Left hindlimb (tissue), 1 donor: ENCODE measurements at places on chromosomes 6 and 20.

DNA sequence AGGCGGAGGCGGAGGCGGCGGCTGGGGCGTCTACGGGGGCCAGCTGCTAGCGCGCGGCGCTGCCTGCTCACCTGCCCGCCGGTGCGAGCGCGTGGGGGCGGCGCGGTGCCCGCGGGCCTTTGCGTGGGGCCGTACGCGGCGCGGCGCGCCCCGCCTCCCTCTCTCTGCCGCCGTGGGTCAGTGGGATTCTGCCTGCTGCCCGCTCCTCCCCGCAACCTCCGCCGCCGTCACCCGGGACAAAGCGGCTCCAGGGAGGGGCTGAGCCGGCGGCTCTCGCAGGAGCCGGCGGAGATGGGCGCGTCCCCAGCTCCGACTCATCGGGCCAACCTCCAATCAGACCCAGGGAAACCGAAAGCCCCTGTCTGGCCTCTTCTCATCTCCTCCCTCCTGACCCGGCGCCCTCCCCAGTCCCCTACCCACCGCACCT, at the start of gene RCAN2:
TSS of gene RCAN2 (minus strand) at position 249 of the 427 bp plus-strand sequence.
- peak; percentile 55 for DNase-seq

- no peak for DNase-seq
Measured at GRCh38 chr20:43955750-43956191, 41.1 kb downstream of the TOX2 start.

DNA sequence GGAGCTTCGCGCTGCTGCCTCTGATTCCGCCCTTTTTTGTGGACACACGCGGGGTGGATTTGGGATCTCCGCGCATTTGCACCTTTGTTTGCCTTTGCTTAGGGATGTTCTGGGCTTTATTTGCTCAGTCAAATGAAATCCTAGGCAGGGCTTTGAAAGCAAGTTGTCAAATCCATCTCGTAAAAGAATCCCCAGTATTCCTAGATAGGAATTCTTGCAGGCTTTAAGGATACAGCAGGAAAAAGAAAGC, 453 bp downstream of the CEP57L1 start:
- no peak for DNase-seq

GRCh38 chr6:153170511-153170910, 39.4 kb upstream of the RGS17 start:
- no peak for DNase-seq

DNA sequence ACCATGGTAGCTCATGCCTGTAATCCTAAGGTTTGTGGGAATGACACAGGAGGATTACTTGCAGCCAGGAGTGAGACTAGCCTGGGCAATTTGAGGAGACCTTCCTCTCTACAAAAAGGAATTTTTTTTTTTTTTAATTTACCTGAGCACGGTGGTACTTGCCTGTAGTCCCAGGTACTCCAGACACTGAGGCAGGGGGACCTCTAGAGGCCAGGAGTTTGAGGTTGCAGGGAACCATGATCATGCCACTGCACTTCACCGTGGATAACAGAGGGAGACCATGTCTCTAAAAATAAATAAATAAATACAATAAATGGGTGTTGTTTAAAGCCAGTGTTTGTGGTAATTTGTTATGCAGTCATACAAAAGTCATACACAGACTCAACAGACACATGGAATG, 2.4 kb upstream of the HLA-F start:
- no peak for DNase-seq

- DNase-seq = no peak
Measured at GRCh38 chr6:4480788-4481735, 295.1 kb upstream of the CDYL start.

DNA sequence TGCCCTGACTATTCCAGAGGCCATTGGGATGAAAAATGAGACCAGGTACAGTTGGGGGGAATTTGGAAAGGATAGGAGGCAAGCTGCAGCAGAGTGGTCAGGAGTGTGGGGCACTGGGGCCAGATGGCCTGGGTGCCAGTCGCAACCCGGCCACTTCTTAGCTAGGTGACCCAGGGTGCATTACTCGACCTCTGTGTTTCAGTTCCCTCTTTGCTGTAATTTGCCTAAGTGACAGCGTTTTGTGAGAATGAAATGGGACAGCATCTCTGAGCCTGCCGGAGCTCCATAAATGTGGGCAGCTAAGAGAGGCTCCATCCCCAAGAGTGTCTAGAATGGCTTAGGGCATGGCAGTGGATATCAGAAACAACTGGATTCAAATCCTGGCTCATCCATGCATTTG, 13.9 kb downstream of the LRFN2 start:
- DNase-seq = no peak

DNA sequence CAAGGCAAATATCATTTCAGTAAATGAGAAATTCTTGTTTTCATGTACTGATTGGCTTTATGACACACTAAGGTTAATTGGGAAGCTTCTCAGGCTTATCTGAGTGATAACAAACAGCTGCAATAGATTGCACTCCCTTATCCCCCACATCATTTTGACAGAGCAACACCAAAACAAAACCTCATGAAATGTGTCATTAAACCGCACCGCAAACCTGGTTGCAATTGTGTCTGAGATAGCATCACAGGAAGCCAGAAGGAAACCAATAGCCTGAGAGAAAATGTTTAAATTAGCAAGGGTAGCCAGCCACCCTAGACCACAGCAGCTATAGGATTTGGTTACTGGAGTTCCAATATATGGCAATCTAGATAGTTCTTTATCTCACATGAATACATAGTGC, 31.6 kb upstream of the LAMA4 start:
- DNase-seq = no peak

DNA sequence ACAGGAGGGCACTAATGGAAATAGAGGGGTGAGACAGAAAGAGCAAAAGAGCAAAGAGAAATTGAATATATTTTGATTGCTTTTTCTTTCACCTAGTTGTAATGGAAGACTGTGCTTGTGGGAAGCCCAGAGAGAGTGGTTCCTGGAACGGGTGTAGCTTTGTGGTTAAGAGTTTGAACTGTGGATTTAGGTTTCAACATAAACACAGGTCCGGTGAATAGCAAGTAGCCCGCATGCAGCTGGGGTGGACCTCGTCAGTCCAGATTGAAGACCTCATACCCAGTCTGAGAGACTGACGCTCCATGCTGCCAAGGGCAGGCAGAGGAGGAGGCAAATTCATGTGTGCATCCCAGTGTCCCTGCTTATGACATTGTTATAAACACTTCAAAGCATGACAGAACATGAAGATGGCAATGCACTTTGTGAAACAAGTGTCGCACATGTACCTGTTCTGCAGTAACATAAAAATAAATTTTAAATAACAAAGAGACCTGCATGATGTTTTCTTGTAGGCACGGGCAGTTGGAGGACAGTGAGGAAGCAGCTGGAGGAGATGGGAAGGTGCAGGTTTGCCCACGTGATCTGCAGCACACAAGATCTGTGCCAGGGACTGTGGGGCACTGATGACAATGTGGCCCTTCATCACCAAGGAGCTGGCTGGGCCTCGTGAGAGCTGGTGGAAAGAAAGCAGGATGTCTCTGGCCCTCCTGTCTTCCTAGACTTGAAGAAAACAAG, 220.5 kb upstream of the SSTR4 start:
- DNase-seq = peak; percentile 50
